Activated T-helper 9 cell treated with anti-CD3 and anti-CD28 coated beads, Interleukin-2, amount 50 U/mL, for 16 hours (primary cell): ENCODE measurements at places on chromosomes 6 and 20.

- no peak for DNase-seq
These were observed 6.9 kb upstream of the RNGTT start for GRCh38 chr6:88970301-88970700.

- DNase-seq = no peak
These were observed 17.3 kb upstream of the TXLNB start for GRCh38 chr6:139308936-139309603.

- DNase-seq = no peak
These were observed 73.9 kb downstream of the FOXF2 start for GRCh38 chr6:1463275-1463674.

DNA sequence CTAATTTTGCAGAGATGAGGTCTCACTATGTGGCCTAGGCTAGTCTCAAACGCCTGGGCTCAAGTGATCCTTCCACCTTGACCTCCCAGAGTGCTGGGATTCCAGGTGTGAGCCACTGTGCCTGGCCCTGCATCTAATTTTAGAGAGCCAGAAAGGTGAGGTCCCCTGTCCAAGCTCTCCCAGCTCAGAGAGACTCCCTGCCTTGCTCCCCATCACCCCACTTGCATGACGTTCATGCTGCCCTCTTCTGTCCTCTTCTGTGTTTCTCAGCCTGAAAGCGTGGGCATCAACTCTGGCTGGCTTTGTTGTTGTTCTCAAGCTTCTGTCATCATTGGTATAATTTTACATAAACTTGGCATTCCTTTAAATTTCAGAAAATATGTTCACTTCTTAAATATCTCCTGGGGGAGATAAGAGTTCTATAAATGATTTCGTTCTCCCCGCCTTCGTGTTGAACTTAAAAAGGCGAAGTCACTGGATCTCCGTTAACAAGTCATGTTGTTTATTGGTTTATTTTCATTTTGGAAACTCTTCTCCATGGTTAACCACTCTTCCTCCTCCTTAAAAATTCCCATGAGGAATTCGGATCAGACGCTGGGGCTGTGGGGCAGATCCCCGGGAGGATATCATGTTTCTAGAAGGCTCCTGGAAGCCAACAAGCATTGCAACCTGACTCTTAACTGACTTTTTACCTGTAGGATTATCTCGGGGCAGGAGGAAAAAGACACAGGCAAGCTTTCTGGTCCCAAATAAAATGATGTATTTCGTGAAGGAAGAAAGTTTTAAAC lies 13.2 kb upstream of the PARD6B start:
- no peak for DNase-seq

GRCh38 chr20:58573986-58574385 lies 58.8 kb upstream of the APCDD1L start:
- DNase-seq = no peak

- DNase-seq = no peak
These were observed 47.0 kb downstream of the ARID1B start for GRCh38 chr6:156824142-156824541.

DNA sequence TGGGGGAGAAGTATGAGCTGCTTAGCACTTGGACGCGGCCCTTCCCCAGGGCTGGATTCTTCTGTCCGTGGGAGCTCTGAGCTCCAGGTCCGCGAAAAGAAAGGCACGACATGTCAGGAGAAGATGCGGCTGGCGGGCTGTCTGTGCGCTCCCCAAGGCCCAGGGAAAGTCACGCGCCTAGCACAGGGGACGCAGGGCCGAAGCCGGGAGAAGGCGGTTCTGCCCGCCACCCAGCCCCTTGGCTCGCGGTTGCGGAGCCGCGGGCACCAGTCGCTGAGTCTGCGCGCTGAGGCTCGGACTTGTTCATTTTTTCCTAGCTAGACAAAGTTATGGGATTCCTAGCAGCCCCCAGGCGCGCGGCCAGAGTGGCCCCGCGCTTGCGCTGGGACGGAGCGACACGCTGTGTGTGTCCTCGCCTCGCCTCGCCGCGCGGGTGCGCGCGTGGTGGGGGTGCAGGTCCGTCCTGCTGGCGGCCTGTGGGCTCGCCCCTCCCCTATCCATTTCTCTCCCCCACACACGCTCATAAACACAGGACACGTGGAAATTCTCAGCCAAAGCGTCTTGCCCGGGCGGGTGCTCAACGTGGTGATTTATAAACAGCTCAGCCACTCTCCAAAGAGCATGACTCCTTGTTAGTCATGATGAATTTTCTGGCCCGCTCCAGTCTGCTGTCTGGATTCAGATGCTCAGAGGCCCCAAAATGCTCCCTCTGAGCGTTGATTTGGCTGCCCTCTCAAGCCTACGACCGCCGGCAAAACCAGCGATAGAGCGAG lies 1.9 kb upstream of the POU3F2 start:
- no peak for DNase-seq

- no peak for DNase-seq
These were observed 17.1 kb upstream of the ASF1A start for GRCh38 chr6:118876814-118877213.

DNA sequence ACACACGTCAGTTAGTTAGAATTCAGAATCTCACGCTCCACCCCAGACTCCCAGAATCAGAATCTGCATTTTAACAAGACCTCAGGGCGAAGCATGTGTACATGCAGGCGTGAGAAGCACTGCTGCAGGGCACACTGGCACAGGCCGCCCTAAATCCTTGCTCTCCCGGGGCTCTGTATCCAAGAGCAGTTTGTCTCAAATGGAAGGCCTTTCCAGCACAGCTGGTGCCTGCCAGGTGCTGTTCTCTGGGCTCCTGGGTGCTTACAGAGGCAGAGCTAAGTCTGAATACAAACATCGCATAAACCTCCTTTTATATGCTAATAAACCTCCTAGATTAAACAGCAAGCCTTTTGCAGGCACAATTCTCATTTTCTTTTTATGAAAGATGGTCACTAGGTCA lies 119.1 kb upstream of the CD93 start:
- DNase-seq = no peak

- no peak for DNase-seq
These were observed 546.5 kb upstream of the POU3F2 start for GRCh38 chr6:98287876-98288275.

DNA sequence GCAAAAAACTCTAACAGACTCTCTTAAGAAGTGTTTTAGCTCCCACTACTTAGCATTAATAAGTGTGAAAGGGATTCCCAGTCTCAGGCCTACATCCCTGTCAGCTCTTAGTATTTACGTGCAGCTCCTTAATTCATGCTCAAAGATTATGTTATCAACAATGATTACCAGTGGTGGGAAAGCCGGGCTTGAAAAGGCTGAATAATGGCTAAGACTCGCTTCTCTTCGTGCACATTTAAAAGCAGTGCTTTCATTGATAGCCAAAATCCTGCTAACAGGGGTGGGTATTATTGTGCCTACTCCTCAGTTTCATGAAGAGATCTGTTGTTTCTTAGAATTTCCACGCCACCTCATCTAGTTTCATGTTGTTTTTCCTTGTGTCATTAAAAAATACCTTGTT lies 518.8 kb downstream of the GRIK2 start:
- DNase-seq = no peak
